ENCODE measurements at places on chromosomes 12 and 14. TPM values are rescaled to one million over a fixed set of nuclear protein-coding genes. Genes with fewer than 3 reads are reported as not detected.

DNA sequence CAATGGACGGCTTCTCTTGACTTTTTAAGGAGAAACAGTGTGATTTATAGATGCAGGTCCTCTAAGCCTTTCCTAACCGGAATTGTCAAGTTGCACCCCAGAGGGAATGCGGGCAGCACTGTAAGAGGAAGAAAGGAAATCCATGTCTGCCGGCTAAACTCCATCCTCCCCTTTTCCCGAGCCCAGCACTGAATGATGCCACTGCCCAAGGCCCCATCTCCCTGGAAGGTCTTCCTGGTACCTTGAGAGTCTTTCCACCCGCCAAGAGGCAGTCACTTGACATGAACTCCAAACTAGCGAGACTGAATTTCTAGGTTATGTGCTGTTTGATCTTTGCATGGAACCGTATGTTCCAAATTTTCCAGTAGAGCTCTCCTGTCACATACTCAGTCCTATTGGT is 313.4 kb upstream of the FKBP4 start:
- DNase-seq, result no peak

GRCh38 chr14:83101846-83102245 is 1568.2 kb upstream of the SEL1L start:
- DNase-seq, result no peak

GRCh38 chr12:4118601-4119156 is 154.9 kb upstream of the CCND2 start:
- DNase-seq, result no peak

- no peak for DNase-seq
These were observed 140.5 kb downstream of the OTOGL start for GRCh38 chr12:80239867-80240266.

GRCh38 chr12:106648736-106649135 is 65.9 kb downstream of the RFX4 start:
- DNase-seq, result no peak

DNA sequence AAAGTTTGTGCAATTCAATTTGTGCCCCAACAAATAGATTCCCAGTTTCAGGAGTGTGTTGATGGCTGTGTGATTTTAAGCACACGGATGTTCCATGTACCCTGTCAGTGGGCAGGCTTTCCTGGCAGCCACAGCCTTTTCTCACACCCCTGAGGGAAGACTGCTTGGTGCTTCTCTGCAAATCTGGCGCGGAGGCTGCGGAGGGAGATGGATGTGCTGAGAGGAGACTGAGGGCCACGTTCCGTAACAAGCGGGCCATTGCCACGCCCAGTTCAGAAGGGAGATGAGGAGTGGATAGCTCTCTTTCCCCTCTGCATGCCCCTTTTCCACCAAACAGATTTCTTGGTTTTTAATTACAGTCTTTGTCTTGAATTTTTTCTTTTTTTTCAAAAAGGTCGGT is 89.1 kb downstream of the BEGAIN start:
- DNase-seq, result no peak

- no peak for DNase-seq
These were observed 827.8 kb downstream of the DIO2 start for GRCh38 chr14:79383475-79383874.

- no peak for DNase-seq
These were observed 51.9 kb downstream of the TESPA1 start for GRCh38 chr12:54932691-54933090.

DNA sequence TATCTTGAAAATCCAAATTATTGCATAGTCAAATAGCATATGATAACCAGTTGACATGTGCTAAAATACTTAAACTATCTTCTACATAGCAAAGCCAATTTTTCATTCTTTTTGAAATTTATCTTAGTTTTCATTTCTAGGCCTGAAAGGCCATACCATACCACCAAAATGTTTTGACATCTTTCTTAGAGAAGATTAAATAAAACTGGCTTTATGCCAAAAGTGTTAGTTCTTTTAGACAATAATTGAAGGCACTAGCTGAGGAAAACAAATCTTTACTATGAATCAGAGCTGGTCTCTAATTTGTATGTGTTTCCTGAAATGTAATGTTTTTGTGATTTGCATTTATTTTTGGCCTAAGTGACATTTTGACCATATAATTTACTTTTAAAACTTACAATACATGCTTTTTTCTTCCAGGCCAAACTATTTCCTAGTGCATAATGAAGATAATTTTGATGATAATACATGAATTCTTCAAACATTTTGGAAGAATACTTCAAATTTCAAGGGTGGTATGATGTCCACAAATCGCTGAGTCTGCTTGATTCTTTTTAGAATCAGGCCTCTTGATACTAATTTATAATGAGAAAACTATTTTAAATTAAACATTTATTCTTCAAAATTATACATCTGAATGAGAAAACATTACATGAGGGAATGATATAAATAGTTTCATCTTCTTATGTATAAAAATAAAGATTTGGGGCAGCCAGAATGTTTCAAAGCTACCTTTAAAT is 6.5 kb upstream of the KCNMB4 start:
- DNase-seq, result no peak

DNA sequence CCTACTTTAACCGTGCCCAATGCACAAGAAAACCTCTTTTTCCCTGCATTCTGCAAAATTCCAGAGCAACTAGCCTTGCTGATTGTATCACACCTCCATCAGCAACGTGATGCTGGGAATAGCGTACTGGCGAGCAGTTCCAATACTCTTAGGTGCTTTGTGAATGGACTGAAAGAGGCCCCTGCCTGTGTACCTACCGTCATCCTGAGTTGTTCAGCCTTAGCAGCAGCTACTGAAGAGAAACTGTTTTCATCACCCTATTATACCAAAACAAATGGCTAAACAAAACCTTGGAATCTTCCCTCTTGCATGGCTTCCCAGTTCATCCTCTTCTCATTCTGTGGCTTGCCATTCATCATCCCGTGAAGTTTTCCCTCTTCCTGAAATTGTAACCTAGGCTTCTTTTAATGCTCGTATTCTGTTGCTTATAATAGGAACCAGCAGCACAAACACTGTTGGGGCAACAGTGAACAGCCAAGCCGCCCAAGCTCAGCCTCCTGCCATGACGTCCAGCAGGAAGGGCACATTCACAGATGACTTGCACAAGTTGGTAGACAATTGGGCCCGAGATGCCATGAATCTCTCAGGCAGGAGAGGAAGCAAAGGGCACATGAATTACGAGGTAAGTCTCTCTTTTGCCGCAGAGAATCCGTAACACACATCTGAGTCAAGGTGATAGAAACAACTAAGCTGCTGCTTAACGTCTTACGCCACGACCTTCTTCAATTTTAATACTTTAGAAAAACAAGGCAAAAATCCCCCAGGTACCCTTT is 41.9 kb downstream of the RAD52 start:
- no peak for DNase-seq

GRCh38 chr12:9365296-9365695 is 157.1 kb upstream of the PZP start:
- DNase-seq, result no peak

GRCh38 chr14:27090716-27091115 is 492.9 kb upstream of the NOVA1 start:
- DNase-seq, result no peak

- DNase-seq, result no peak
These were observed 33.7 kb upstream of the EML1 start for GRCh38 chr14:99759546-99759925.

GRCh38 chr14:52918486-52918885 is 32.4 kb downstream of the FERMT2 start:
- DNase-seq, result peak; percentile 47

GRCh38 chr14:75811136-75811829 is 150.2 kb downstream of the TTLL5 start:
- DNase-seq, result no peak

DNA sequence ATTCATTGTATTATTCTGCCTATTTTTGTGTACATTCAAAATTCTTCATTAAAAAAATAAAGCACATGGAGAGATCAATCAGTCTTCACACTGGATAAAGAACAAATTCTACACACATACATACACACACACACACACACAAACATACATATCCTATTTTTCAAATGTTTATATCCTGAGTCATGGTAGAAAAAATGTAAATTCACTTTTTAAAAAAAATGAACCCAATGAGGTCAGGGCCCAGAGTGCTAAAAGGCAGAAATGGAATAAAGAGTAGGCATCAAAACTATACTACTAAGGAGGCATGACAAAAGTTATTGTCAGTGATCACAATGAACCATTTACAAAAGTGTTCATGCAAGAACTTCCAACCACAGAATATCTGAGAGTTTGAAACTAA is 17.3 kb downstream of the GALC start:
- DNase-seq, result no peak

GRCh38 chr12:97038834-97039233 is 131.8 kb downstream of the NEDD1 start:
- DNase-seq, result no peak

DNA sequence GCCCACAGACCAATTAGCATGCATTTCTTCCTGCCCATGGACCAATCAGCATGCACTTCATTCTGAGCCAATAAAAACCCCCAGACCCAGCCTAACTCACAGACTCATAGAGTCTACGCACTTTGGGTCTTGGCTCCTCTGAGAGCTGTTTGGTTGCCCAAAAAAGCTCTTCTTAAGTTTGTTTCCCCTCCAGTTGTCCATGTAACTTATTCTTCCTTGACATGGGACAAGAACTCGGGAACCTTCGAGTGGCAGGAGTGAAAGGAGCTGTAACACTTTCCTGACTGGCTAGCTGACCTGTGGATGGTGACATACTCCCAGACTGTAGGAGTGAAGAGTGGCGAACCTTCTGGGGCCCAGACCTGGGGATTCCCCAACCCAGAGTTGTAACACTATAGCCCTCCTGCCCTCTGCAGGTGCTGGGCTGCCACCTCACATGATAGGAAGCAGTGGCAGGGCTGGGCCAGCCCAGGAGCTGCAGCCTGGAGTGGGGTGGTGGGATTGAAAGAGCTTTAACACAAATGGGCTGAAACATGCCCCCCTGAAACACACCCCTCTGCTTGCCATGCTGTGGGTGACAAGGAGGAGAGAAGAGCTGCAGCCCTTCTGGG is 4.4 kb upstream of the BTBD7 start:
- peak; percentile 50 for DNase-seq

- no peak for DNase-seq
These were observed 8.9 kb upstream of the EEA1 start for GRCh38 chr12:92938018-92938417.

GRCh38 chr14:39621223-39621622 is 189.0 kb upstream of the FBXO33 start:
- no peak for DNase-seq

DNA sequence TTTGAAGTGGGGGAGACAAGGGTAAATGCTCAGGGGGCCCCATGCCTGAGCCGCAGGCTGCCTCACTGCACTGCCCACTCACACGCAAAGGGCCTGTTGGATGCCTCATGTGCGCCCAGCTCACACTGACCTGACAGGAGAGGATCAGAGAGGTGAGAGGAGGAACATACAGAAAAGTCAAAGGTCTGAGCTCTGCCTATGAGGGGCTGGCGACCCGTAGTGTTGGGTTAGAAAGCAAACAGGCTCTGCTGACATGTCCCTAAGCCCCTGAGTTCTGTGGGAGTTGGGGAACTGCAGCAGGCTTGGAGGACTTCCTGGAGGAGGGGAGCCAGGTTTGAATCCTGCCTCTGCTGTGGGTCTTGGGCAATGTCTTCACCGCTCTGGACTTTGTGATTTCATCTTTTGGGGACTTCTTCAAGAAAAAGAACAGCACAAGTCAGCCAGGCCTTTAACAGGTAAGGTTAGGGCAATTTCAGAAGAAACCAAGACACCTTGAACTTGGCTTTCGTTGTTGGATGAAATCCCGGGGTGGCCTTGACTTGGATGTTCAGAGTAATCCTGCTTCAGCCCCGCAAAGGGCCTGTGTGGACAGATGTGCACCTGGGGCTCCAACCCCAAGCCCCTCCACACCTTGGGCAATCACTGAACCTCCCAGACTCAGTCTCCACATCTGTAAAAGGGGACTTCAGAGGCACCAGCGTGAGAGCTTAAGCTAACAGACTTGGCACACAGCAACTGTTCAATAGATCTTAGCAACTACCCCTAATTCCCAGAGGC is 116.8 kb downstream of the SCARB1 start:
- no peak for DNase-seq

- no peak for DNase-seq
These were observed 2.2 kb downstream of the SCARB1 start for GRCh38 chr12:124861492-124861891.

DNA sequence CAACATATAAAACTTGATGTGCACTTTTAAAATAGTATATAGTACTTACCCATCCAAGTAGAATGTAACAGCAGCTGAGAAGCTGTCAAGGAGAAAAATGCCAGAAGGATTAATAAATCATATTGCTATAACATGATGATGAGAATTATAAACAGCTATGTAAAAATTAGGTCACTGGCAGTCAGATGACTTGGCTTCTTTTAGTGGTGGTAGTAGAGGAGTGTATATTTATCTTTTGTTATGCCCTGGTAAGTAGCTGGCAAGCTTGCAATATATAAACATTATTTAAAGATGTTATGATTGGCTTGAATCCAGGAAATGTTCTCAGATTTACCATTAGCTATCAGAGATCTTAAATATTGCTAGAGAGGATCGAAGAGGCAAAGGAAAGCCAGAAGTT is 471.0 kb upstream of the MGAT4C start:
- no peak for DNase-seq

GRCh38 chr14:92253381-92253894 is 69.5 kb upstream of the SLC24A4 start:
- peak; percentile 18 for DNase-seq

- DNase-seq, result no peak
These were observed 114.8 kb upstream of the FGD4 start for GRCh38 chr12:32284561-32284960.

DNA sequence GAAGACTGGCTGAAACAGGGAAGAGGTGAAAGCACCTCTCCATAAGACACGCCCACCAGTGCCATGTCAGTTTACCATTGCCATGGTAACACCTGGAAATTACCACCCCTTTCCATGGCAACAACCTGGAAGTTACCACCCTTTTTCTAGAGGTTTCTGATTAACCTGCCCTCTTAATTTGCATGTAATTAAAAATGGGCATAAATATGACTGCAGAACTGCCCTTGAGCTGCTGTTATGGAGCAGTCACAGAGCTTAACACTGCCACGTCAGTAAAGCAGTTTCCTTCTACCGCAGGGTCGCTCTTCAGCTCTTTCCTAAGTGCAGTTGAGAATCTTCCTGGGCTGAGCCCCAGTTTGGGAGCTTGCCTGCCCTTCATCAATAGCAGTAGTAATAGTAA is 55.2 kb downstream of the RASSF3 start:
- peak; percentile 62 for DNase-seq

Gene MANSC1
- total RNA-seq, result 3.5 TPM

Gene LMNTD1
- not detected for total RNA-seq

Gene CLEC4C
- total RNA-seq, result not detected

Gene INHBC
- not detected for total RNA-seq

Gene C12orf50
- 0.07 TPM for total RNA-seq

Gene CLEC7A
- total RNA-seq, result not detected

Gene VWF
- not detected for total RNA-seq

Gene SMIM41
- total RNA-seq, result not detected

Gene ART4
- not detected for total RNA-seq

Gene SETD1B
- 8.2 TPM for total RNA-seq
